ENCODE measurements at places on chromosomes 3 and 15.

DNA sequence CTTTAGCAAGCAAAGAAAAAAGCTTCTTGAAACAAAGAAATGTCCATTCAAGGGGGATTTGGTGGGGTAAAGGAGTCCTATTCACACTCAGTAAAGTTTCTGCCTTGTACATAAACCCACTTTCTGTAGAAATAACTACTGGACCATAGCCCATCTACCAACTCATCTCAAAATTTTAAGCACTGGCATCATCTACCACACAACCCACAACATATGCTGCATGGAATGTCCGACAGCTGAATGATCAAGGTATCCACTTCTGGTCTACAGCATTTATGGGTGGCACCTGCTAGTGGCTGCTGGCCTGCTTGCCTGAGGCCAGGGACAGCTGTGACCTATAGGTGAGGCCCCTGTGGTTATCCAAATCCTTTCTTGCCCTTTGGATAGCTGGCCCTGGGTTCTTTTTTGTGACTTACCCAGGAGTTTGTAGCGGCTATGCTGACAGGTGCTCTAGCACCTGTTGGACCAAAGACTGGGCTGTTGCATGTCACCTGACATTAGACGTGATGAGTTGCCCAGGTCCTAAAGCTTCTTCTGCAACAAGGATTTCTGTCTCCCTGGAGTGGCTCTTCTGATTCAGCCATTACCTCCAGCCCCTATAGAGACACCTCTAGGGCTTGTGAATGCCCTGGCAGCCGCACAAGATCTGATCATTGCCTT is 19.2 kb upstream of the MEF2A start:
- DNase-seq, result no peak

GRCh38 chr3:38247366-38248035 is 18.1 kb upstream of the SLC22A13 start:
- no peak for DNase-seq

DNA sequence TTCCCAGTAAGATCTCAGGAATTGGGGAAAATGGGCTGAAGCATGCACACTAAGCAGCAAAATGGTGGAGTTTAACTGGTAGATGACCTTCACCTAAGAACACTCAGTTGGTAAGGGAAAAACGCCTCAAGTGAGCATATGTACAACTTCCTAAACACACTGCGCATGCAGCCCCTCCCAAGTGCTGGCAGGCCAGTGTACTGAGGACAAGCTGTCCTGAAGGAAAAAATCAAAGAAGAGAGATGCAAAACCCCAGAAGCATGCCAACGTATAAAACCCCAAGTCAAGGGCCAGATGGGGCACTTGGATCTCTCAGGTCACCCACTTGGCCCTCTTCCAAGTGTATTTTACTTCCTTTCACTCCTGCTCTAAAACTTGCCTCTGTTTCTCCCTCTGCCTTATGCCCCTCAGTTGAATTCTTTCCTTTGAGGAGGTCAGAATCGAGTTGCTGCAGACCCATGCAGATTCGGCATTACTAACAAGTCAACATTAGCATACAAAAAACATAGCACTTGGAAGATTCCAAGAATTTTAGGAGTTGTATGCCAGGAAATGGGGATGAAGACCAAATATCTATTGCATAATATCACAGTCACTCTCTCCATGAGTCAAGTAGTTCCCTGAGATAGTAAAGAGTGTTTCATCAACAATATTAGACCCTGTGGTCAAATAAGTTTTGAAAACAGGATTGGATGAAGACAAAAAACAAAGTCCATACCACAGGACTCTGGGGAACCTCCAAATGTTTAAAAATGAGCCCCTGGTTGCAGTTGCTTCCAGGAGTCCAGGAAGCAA is 10.8 kb upstream of the FYCO1 start:
- no peak for DNase-seq

GRCh38 chr15:83732196-83732595 is 78.3 kb downstream of the ADAMTSL3 start:
- no peak for DNase-seq

DNA sequence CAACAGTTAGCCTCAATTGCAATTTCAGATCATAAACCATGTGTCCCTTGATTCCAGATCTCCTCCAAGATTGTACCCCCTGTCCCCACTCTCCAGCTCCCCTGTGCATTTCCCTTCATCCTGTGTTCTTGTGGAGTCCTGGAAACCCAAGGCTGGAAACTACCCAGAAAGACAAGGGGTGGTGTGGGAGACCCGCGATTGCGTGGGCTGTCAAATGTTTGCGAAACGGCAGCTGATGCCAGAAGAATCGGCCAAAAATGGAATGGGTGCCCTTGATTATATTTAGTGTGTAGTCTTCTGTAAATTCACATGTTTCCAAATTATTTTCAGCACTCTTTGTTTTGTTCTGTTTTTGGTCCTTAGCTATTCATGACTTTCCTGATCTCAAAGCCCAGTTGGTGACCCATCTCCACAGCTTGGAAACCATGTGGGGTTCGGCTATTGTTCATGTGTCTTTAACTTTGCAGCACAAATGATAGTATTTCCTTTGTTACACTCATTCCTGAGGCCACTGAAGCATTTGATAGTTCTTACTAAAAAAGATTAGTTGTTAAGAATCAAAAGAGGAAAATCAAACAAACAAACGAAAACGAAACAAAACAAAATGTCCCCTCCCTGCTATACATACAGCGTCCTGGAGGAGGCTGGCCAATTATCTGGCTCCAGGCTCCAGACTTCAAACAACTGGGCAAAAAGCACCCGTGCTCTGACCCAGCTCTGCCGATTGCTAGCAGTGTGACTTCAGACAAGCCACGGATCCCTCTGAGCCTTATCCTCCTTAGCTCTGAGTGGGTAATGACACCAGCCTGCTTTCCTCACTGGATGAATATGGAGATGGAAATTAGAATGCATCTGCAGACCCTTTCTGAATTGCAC is 120.9 kb downstream of the CACNA2D3 start:
- DNase-seq, result no peak

DNA sequence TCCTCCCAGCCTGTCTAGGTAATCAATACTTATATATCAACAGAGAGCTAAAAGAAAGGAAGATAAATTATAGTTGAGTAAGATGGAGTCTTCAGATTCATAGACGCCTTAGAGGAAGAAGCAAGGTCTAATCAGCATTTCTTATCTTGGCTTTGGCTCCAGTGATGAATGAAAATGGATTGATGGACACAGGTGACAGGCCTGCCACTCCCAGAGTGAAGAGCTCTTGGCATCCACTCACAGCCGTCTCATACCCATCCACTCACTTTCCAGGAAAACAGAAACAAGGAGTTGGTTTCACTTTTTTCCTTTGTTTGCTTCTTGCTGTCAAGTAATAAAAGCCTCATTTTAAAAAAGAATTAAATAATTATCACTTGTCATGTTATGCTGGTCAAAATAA is 168.2 kb downstream of the MFSD1 start:
- no peak for DNase-seq

GRCh38 chr3:64732576-64732975 is 44.8 kb upstream of the ADAMTS9 start:
- no peak for DNase-seq

- peak; percentile 60 for DNase-seq
Observed at GRCh38 chr3:46089237-46090011, 62.1 kb upstream of the XCR1 start.

- DNase-seq, result peak; percentile 24
Observed at GRCh38 chr3:87350367-87351199, 74.2 kb upstream of the POU1F1 start.

DNA sequence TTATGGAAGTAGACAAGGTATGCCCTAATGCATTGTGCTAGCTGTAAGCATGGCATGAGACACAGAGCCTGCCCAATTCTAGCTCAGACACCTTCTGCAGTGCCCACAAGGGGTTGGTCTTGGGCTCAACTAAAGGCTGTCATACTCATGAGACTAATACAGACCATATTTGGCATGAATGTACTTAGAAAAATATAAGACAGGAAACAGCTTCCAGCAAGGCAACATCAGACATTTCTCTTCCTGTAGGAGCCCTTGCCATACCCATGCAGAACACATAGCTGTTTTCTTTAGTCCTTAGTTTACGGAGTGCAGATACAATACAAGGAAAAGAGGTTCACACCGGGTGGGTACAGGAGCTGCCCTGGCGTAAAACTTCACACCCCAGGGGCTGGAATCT is 30.5 kb upstream of the NR1I2 start:
- no peak for DNase-seq

- DNase-seq, result no peak
Observed at GRCh38 chr15:40477642-40478327, 7.0 kb downstream of the CHST14 start.

DNA sequence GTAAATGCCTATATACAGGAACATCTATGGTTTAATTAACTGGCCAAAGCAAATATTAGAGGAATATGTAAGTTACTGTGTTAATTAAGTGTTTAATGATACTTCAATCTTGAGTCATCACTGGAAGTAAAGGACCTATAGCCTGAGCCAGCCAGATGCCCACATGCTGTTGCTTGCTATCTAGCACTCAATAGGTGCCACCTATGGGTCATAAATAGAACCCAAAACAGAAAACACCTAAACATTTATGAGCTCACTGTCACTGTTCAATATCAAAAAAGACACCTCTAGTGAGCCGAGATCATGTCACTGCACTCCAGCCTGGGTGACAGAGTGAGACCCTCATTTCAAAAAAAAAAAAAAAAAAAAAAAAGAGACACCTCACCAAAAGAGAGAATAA is 48.4 kb upstream of the IP6K2 start:
- DNase-seq, result no peak

GRCh38 chr15:85116066-85116465 is 134.4 kb downstream of the PDE8A start:
- DNase-seq, result no peak

DNA sequence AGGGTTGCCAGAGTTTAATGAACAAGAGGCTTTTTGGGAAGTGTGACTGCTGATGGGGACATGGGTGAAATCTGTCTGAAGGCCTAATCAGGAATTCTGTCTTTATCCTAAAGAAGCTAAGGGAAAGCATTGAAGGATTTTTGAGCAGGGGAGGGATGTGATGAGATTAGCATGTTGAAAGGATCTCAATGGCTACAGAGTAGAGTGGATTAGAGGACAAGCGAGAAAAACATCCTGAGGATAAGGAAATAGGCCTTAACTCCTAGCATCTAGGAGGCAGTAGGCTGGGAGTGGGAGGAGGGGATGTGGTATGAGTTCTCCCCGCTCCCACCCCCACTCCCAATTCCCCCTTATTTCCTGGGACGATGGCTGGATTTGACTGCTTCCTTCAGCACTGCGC is 35.1 kb upstream of the SNTN start:
- DNase-seq, result no peak

DNA sequence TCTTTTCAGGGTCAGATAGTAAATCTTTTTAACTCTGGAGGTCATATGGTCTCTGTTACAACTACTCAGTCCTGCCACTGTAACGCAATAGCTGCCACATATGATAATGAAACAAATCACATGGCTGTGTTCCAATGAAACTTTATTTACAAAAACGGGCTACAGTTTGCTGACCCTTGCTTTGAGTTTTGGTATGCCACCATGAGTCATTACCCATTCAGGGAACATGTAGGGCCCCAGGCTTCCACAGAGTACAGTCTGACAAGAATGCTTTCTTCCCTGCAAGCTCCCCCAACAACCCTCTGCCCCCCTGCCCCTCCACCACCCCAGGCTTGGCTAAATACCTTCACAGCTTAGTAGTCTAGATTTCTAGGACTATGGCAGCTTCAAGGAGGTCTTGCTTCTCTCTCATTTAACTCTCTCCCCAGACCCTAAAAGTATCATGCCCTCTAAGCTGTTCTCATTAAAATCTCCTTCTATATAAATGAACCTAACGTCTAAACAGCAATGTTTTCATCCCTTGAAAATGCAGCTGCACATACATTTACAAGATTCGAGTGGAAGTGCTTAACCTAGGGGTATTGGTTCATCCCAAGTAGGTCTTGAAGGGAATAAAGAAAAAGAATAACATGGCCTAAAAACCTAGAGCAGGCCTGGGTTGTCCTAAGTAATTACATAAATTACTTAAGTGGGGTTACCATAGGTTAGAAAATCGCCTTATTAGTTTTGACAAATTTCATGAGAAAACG is 117.8 kb upstream of the PRICKLE2 start:
- DNase-seq, result no peak

All from femur (tissue), 1 donor.